Inflammatory macrophage treated with lipopolysaccharide for 4 hours (primary cell): ENCODE measurements at places on chromosomes 6 and 20.

- peak; percentile 7 for DNase-seq
Observed at GRCh38 chr6:5968817-5969734, 37.6 kb downstream of the NRN1 start.

DNA sequence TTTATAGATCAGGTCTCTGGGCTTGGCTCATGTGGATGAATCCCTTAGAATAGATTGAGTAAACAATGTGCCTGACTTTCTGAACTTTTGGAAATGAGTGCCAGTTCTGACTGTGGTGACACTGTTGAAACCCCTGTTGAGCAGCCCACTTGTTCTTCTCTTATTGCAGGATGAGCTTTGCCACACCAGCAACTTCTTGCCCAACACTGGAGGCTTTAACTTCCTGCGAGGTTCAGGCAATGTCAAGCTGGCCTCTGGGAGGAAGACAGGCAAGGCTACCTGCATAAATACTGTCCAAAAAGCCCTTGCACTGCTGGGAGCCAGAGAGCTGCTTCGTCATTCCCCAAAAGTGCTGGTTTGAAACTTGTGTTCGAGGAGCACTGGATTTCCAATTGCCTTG lies 32.8 kb upstream of the SMIM8 start:
- DNase-seq = no peak

GRCh38 chr20:53124075-53124551 lies 152.0 kb downstream of the TSHZ2 start:
- DNase-seq = no peak

GRCh38 chr6:169976301-169977081 lies 225.1 kb downstream of the ERMARD start:
- DNase-seq = no peak

DNA sequence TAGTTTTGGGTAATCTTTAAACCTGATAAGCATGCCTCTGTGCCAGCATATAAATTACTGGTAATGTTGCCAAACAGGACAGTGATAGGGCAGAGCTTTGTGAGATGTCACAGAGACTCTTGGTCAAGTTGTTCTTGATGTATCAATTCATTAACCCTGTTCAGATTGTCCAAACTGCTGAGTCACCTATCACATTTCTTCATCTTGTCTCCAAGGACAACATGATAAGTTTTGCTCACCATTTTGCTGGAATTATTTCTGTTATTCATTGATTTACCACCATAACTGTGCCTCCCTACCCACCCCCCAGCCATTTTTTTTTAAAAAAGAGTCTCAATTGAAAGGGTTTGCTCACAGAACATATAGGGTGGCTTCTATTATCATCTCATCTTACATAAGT lies 19.5 kb upstream of the GMNN start:
- no peak for DNase-seq

- DNase-seq = no peak
Observed at GRCh38 chr20:11718474-11719094, 199.1 kb upstream of the BTBD3 start.

- DNase-seq = no peak
Observed at GRCh38 chr6:38571721-38572120, 68.0 kb downstream of the BTBD9 start.

GRCh38 chr20:61765871-61766654 lies 299.6 kb downstream of the TAF4 start:
- DNase-seq = no peak

- no peak for DNase-seq
Observed at GRCh38 chr6:6533176-6533575, 55.3 kb upstream of the LY86 start.

DNA sequence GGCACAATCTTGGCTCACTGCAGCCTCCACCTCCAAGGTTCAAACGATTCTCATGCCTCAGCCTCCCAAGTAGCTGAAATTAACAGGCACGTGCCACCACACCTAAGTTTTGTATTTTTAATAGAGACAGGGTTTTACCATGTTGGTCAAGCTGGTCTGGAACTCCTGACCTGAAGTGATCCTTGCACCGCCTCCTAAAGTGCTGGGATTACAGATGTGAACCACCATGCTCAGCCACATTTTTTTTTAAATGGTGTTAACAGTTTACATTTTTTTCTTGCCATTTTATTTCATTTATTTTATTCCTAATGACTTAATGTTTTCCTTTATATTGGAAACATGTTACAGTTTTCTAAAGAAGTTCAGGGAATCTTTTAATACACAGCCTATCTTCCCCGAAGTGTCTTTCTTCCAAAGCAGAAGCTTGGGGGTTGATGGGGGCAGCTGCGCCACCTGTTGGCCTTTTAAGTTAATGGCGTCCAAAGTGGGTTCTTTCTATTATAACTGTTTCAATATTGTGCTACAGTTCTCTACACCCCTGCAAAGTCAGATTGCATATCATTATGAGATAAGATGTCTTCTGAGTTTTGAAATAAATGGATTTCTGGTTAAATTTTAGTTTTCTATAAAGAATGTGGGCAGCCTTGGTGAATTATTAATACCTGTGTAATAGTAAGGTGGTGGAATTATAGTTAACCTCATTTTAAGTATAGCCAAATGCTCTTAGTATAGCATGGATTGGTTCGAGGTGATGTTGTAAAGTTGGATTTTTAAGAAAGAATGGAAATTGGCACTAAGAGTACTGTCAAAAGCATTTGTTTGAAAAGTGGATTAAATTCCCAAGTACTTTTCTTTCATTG lies 42.0 kb upstream of the PLCG1 start:
- peak; percentile 55 for DNase-seq

- DNase-seq = no peak
Observed at GRCh38 chr6:35651244-35651643, 37.5 kb downstream of the FKBP5 start.

DNA sequence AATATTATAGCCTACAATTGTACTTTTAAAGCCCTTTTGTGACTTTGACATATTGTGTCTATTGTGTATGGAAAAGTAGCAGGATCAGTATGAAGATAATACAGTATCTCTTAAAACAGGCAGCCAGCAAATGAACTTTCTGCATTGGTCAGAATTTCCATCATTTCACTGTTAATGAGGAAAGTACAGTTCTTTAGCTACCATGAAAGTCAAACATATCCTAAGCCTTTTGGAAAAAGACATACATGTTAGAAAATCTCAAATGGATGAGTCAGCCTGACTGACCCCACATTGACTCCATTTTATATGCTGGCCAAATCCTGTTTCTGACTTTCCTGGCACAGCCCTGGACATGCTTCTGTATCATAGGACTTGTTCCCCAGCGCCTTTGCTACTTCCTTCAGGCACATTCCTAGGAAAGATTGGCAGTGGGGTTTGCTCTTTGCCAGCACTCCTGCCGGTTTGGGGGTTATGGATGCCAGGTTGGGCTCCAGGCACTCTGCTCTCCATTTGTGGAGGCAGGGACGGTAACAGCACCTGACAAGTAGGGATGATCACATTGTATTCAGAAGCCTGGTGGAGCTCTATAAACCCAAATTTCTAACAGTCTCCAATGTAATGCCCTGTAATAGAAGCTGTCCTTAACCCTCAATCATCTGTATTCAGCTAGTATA lies 43.7 kb downstream of the TOP1 start:
- no peak for DNase-seq

DNA sequence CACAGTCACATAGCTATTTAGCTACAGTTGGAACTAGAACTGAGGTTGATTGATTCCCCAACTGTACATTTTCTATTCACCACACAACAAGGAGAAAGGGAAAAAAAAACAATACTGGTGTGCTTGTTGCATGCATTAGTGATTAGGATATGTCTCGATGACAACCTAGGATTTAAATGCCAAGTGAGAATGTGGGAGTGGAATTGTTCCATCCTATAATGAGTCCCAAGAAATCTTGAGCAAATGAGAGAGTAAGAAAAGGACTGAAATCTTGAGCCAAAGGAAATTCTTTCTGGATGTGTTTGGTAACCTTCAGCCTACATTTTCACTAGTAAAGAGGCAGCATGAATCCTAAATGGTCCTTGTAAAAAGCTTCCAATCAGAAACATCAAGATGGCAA lies 232.7 kb downstream of the HIVEP2 start:
- no peak for DNase-seq

- peak; percentile 72 for DNase-seq
Observed at GRCh38 chr20:49045440-49046086, 549 bp upstream of the CSE1L start.

- DNase-seq = no peak
Observed at GRCh38 chr6:38604700-38605099, 35.0 kb downstream of the BTBD9 start.

DNA sequence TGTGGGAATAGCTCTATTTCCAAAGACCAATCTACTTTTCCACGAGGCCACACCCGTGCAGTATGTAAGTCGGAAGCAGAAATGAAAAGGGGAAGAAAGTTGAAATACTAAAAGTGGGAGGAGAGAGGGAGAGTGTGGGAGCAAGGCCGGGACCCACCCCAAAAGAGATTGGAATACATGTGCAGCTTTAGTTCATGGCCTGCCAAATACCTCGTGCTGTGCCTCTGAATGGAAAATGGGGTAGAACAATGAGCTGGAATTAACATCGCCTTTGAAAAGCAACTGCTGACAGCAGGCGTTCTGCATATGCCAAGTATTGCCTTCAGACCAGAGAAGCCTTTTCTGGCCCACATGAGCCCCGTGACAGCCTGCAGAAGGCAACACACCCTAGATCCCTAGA lies 155.6 kb downstream of the CD83 start:
- peak; percentile 68 for DNase-seq

- DNase-seq = peak; percentile 58
Observed at GRCh38 chr20:63442100-63442493, 30.4 kb downstream of the KCNQ2 start.

GRCh38 chr6:41577356-41578216 lies 31.4 kb downstream of the FOXP4 start:
- no peak for DNase-seq

DNA sequence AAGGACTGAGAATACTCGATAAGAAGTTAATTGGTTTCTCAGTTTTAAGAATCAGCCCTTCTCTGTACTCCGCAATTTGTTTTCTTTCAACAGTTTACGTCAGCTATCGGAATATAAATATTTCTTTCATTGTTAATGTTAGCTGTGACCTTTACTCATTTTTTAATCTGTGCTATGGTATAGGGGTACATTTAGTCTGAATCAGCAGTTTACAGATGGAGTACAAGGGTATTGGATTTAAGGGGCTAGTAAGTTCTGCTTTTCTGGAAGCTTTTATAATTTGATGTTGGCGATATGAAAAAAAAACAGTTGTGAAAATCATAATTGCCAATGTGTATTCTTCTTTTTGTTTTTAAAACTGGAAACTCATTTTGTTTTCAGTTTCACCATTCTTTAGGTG lies 23.0 kb downstream of the FAM135A start:
- no peak for DNase-seq

- DNase-seq = no peak
Observed at GRCh38 chr20:38253571-38253970, 7.0 kb downstream of the KIAA1755 start.

GRCh38 chr6:151372164-151372563 lies 19.2 kb downstream of the ZBTB2 start:
- DNase-seq = no peak

- DNase-seq = no peak
Observed at GRCh38 chr6:55131616-55132015, 42.7 kb upstream of the HCRTR2 start.

DNA sequence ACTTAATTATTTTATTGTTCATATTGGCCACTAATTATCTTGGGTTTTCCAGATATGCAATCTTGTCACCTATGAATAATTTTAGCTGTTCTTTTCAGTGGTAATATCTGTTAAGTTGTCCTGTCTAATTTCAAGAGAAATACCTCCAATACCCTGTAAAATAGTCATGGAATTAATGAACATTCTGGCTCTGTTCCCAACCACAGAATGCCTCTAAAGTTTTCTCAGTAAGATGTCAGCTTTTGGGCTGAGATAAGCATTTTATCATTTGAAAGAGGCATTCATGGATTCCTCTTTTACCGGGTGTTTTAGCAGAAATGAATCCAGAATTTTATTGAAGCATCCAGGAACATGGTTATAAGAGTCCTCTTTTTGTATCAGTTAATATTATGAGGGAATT lies 109.3 kb downstream of the WDR27 start:
- DNase-seq = no peak
